Gastrocnemius medialis (tissue), 4 donors: ENCODE measurements at places on chromosomes 1 and 21.

GRCh38 chr1:246428542-246429308 is 78.4 kb downstream of the SMYD3 start:
- DNase-seq = no peak

DNA sequence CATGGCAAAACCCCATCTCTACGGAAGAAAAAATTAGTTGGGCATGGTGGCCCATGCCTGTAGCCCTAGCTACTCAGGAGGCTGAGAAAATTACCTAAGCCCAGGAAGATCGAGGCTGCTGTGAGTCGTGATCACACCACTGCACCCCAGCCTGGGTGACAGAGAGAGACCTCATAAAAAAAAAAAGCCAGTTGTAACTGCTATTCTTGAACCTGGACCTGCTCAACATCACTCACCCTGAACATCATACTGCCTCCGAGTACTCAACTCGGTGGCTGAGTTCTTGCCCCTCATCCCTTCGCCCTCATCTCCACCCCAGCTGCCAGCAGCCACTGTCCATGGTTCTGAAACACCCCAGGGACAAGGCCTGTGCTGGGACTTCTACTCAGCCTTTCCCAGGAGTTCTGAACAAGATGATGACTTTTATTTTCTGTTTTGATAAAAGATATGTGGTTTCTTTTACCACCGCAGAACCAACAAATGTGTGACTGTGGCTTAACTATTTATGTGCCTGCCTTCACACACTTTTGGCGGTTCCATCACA is 5.4 kb upstream of the DISP3 start:
- no peak for DNase-seq

GRCh38 chr21:17370916-17371315 is 141.9 kb upstream of the CXADR start:
- no peak for DNase-seq

DNA sequence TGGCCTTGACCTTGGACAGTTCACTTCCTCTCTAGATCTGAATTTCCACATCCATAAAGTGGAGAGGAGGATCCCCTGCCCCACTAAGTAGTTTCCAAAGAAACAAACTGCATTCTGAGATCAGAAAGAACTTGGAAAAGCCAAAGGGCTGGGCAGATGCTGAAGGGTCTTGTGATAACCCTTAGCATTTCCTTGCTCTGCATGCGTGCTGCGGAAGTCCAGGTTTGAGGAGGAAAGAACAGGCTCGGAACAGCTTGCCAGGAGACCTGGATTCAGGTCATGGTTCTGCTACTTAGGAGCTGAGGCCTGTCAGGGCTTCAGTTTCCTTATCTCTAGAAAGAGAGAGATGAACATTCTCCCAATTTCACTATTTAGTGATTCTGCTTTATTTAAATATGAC is 27.2 kb downstream of the IGFN1 start:
- no peak for DNase-seq

DNA sequence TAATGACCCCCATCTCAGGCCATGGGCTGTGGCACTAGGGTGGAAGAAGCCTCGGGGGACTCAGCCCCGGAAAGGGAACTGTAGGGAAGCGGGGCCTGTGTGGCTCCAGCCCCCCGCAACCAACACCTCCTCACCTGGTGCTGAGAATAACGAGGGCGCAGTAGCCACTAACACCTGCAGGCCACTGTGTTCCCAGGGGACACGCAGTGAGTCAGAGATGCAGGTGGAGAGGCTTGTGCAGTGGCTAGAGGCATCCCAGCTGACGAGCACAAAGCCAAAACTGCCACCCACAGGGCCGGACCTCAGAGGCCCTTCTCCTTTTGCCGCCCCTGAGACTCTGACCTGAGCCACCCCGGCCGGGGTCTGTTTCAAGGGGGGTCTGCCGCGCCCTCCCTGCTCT is 33.5 kb upstream of the CCDC27 start:
- no peak for DNase-seq

GRCh38 chr21:26769613-26770188 is 75.5 kb downstream of the ADAMTS1 start:
- no peak for DNase-seq

GRCh38 chr1:34477632-34478141 is 277.2 kb upstream of the GJB5 start:
- DNase-seq = no peak

DNA sequence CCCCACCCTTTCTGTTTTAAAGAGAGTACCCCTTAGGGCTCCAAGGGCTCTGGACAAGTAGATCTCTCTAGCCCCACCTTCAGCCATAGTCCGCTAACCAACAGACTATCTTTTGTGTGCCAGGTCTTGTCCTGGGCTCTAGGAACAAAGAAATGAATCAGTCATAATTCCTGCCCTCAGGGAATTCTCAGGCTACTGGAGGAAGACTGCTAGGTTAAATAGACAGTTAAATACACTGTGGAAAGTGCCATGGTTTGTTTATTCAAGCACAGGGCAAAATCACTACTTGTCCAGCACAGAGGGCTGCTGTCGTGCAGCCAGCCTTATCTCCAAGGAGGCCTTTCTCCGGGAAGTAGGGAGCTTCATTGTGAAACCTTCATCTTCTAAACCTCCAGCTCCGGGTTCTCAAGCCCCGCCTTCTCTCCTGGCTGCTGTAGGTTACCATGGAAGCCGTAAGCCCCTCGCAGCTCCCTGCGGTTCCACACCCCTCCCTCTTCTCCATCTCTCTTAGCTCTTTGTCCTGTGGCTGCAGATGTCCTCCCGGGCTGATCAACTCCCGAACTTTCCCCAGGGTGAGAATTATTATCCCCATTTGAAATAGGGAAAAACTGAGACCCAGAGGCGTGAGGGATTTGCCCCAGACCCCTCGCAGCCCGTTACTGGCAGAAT is 29.8 kb downstream of the SHISAL2A start:
- no peak for DNase-seq

- DNase-seq = no peak
Measured at GRCh38 chr1:115373305-115373704, 35.3 kb upstream of the NGF start.

GRCh38 chr1:199067483-199067882 is 428.6 kb downstream of the PTPRC start:
- no peak for DNase-seq

- DNase-seq = no peak
Measured at GRCh38 chr1:156464335-156464734, 36.2 kb downstream of the MEF2D start.

DNA sequence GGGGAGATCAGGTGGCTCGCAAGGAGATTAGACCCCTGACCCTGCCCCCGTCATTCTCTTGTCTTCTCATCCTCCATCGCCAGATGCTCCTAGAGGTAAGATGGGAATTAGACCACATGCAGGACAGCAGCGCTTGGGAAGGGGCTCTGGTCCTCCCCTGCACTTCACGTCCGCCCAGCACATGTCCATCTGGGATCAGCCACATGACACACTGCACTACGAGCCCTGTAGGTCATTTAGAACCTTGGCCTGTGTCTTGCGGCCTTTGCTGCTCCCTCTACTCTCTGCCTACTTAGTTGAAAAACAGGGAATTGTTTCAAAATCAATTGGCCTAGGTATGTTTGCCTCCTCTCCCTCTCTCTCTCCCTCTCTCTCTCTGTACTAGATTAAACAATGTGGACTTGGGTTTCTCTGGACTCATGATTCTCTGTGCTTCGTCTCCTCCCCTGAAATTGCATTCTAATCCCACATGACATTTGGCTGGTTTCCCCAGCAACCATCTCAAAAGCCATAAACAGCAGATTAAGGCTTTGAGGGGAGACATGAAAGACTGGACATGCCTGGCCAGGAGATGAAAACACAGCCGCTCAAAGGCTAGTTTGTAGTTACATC is 3.8 kb upstream of the NCMAP start:
- no peak for DNase-seq

DNA sequence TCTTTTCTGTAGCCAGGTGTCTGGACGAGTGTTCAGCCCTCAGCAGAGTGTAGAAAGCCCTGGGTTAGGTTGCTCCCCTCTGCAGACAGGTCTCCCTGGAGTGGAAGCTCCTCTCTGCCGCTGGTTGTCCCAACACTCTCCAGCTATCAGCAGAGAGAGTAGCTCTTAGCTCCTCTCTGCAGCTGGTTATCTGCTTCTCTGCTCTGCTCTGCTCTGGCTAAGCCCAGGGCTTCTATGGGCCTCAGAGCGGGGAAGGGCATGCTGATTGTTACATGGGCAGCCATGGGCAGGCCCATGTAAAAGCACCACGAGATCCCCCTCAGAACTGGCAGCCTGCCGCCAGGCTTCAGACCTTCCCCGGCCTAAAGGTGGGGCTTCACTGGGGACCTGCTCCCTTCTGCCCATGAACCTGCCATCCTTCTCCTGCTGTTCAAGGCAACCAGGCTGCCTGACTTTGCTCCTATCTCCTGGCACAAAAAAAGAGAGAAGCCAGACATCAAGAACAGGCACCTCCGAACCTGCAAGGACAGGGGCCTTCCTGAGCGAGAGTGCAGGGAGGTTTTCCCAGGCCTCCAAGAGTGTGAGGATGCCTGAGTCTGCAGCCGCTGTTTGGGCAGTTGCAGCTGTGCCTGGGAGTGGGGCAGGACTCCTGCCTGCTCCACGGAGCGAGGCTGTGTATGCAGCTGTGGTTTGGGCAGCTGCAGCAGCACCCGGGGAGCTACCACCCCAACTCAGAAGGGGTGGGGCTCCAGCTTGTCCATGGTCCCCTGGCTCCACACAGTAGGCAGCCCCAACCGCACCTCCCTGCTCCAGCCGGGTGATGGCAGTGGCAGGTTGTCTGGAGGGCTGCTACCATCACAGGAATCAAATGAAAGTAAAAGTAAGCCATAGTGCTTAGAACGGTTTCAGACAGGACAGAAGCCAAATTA is 973.7 kb downstream of the LTN1 start:
- DNase-seq = peak; percentile 31
